ENCODE measurements at places on chromosomes 1 and 21.

GRCh38 chr21:33682992-33683627 lies 40.8 kb downstream of the ITSN1 start:
- no peak for DNase-seq

GRCh38 chr1:201876148-201876818 lies 12.4 kb upstream of the SHISA4 start:
- DNase-seq, result peak; percentile 2

GRCh38 chr1:3067671-3068563 lies 1.1 kb upstream of the PRDM16 start:
- no peak for DNase-seq

DNA sequence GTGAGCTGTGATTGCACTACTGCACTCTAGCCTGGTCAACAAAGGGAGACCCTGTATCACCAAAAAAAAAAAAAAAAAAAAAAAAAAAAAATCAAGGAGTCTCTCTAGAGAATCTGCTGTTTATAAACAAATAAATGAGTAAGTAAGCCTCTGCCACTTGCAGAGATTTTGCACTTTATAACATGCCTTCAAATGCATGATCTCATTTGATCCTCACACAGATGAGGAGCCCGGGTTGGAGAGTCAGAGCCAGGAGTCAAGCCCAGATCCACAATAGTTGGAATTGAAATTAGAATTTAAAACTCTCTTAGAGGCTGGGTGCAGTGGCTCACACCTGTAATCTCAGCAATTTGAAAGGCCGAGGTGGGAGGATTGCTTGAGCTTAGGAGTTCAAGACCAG lies 4.0 kb downstream of the PRELP start:
- DNase-seq, result no peak

DNA sequence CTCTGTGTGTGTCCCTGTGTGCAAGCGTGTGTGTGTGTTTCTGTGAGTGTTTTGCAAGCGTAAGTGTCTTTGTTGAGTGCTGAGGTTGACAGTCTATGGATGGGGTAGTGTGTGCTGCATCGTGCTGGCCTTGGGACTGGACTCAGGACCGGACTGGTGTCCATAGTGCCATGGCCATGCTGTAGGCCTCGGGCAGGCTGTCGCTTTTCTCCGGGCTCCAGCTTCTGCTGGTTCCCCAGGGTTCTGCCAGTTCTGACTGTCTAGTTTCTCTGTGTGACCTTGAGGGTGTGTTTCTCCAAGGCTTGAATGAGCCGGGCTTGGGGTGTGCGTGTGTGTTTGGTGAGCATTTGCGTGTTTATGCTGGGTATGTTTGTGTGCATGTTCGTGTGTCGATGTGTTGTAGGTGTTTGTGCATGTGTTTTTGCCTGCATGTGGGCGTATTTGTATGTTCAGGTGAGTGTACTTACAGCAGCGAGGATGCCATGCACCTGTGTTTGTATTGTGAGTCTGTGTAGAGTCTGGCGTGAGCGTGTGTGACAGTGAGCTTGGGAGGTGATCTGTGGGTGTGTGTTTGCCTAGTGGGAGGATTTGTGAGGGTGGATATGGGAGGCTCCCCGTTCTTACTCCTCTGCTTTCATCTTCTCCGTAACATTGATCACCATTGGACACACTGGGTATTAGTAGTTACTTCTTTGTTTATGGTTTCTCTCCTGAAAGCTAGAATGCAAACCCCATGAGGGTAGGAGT lies 51.7 kb upstream of the POU3F1 start:
- no peak for DNase-seq

DNA sequence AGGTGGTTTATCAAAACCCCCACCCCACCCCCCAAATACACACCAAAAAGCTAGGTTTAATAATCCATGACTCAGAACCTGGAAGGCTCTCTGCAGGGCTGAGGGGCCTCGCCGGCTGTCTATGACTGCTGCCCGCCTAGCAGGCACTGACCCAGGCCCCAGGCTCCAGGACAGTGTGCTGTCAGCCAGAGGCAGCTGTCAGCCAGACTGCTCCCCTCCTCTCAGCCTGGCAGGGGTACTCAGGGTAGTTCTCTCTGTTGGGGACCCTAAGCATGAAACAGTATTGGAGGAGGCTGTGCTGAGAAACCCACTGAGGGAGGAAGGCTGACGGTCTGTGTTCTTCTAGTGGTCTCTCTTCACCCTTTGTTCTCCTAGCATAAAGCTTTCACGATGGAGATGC lies 90.3 kb downstream of the CCDC185 start:
- no peak for DNase-seq

DNA sequence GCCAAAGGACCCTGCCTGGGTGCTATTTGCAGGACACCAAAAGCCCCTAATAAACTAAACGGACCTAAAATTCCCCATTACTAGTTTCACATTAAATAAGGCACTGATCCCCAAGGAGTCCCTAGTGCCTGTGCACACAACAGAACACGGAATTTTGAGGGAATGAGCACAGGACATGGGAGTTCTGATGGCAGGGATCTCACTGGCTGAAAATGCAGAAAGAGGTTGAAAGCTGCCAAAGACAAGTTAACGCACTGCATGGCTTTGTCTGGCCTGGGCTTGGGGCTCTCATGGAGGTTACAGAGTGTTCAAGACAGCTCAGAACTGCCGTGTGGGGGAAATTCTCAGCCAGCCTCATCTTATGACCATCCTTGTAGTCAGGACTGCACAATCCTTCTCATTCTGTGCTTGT lies 15.6 kb upstream of the ATP1B1 start:
- DNase-seq, result no peak

DNA sequence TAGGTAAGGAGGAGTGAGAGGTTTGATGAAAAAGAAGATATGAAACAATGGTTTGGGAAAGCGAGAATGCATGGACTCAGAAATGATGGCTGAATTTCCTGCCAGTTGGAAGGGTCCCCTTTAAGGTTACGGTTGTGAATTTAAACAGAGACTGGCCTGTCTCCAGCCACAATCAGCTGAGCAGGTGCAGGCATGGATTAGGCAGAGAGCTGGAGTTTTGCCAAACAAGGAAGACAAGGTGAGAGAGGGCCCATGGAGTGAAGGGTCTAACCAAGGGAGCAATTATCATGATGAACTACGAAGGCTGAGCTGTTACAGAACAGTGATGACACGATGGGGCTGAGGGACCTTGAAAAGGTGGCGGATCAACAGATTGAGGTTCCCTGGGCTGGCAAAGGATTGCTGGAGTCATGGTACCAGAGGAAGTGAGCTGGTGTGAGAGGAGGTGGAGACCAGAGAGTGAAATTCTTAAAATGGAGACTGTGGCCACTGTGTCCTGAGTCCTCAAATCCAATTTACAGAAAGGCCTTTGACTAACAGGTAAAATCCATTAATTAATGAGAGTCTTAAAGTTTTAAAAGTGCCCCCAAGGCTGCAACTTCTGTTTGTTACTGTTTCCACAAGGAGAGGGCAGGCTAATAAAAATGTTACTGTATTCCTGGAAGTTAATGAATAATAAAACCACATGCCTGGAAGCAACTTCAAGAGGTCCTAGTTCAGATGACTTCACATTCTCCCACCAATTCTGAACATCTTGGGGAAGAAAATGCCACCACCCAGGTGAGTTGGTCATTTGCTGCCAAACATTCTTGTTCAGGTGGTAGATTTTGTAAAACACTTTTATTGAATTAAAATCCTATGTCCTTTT lies 41.5 kb downstream of the LHX9 start:
- DNase-seq, result no peak

GRCh38 chr1:93111561-93111960 lies 32.5 kb downstream of the MTF2 start:
- DNase-seq, result no peak

DNA sequence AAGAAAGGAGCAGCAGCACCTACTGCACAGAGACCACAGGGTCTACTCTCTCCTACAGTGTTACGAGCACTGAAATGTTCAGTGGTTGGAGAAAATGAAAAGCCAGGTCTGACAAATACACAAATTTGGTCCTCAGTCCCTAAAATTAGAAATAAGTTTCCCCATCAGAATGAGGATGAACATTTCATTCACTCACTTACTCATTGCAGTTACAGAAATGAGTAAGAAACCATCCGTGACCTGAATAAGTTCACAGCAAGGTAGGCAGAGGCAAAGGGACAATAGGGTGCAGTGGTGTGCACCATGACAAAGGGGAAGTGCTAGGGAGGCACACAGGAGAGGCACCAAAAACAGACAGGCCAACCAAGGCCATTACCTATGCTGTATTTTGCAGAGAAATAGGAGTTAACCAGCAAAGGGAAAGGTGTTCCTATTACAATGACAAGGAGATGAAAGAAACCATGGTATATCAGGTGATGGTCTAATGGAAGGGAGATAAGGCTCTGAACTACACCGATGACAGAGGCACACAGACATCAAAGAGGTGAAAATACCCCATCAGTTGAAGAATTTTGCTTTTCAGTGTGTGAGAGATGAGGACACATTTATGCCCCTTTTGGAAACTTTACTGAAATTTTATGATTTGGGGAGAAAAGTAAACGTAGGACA lies 29.4 kb downstream of the VAV3 start:
- no peak for DNase-seq

- no peak for DNase-seq
Observed at GRCh38 chr1:153803470-153804056, 28.4 kb downstream of the SLC27A3 start.

- no peak for DNase-seq
Observed at GRCh38 chr1:71857862-71858261, 424.5 kb downstream of the NEGR1 start.

DNA sequence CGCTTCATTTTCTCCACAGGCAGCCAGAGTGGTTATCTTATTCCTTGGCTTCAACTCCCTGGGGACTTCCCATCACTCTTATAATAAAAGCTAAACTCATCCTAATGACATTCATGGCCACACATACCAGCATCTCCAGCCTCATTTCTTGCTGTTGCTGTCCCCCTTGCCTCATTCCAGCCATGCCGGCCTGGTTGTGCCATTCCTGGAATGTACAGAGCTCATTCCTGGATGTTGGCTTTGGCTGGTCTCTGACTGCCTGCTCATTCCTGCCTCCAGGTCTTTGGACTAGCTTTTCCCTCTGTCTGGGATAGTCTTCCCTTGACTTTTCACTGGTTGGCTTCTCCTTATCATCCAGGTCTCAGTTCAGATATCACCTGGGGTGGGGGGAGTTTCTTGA lies 2.4 kb upstream of the PEF1 start:
- DNase-seq, result no peak

GRCh38 chr1:100713626-100714025 lies 5.9 kb upstream of the VCAM1 start:
- no peak for DNase-seq

DNA sequence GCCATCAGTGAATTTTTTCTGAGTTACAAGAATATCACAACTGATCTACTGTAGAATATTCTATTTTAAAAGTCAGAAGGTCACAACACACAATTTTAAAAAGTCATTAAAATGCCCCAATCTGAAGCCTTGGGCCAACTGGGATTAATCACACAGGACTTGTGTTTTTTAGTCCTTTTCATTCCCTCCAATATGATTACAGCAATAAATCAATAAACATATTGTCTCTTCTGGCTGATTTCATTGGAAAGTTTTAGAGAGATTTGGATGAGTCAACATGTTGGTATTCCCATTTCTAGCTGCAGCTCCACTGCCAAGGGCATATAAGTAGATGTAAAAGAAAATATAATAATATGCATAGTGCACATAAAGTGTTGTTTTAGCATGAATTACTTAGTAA lies 85.8 kb downstream of the NIBAN1 start:
- no peak for DNase-seq

DNA sequence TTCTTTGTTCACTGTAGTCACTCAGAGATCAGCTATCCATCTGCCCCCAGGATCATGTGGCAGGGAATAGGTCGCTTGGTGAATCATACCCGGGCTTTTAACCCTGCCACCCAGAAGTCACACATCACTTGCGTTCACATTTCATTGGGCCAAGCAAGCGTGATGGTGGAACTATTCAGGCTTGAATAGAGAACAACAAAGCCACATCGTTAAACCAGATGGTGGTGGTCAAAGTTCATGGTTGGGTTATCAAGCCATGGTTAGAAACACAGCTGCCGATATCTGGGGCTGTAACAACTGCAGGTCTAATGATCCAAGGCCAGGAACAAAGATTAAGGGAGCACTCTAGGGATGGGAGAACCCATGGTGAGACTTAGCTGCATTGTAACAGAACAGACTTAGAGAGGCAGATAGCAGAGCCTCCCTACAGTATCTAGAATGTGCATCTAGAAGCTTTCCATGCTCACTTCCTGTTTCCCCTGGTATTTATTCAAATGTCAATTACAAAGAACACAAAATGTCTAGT lies 40.0 kb upstream of the PTPRC start:
- no peak for DNase-seq

DNA sequence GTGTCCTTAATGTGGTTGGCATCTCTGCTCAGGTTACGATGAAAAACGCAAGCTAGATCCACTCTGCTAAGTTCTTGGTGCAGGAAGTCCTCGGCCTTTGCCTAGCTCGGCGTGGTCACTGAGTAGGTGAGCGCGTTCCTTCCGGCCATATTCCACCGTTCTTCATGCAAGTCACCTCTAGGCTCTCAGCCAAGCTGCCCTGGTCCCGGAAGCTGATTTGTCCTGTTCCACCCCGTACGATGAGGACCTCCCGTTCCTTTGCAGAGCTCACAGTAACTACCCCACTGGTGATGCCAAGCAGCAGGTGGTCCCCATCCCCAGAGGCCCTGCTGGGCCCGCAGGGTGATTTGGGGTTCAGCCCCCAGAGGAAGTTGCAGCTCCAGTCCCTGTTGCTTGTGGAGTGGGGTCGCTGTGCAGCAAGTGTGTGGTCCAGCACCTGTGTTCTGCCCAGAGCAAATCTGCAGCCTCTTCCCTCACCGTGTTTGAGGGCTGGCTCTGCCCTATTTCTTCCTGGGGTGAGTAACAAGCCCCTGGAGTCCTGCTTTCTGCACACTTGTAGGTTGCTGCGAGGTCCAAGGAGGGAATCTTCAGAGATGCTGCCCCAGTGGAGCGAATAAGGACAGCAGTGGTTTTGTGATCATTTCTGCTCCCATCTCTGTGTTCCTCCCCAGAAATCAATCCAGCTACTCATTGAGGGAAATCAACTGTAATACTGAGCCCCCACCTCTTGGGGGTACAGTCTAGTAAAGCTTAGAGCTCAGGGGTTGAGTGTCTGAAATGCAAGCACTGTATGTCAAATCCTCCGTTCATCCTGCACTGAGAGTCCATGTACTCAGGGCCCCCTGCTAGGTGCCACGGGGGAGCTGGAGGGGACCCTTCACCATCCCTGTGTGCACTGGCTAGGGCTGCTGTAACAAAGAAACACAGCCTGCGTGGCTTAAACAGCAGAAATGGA lies 2.3 kb downstream of the UMODL1 start:
- no peak for DNase-seq

All from NCI-H2227 treated with DMSO at 0.1 percent for 48 hours (cell line).